ENCODE measurements at places on chromosomes 1 and 21. TPM values are rescaled to one million over a fixed set of nuclear protein-coding genes. Genes with fewer than 3 reads are reported as not detected.

Gene SERPINC1
- not detected for total RNA-seq

DNA sequence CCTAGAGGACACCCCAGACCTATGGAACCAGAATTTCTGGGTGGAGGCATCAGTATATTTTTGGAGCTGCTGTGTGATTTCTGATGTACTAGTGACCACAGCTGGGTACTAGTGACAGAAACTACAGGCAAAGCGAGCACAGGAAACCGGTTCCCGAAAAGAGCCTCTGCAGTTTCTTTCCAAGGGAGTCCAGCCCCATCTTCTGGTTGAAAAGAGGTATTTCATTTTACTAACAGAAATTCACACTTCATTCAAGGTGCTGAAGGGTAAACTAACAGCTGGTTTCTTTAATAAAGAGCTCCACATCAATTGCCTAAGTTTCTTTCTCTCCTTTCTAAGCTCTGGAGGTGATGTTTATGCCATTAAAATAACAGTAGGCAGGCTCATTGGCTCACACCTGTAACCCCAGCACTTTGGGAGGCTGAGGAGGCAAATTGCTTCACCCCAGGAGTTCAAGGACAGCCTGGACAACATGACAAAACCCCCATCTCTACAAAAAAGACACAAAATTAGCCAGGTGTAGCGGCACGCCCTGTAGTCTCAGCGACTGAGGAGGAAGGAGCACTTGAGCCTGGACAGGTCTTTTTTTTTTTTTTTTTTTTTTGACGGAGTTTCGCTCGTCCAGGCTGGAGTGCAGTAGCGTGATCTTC, 22.0 kb downstream of the THAP3 start:
- peak; percentile 66 for DNase-seq

GRCh38 chr1:22119626-22120468, 23.1 kb downstream of the WNT4 start:
- DNase-seq, result no peak

DNA sequence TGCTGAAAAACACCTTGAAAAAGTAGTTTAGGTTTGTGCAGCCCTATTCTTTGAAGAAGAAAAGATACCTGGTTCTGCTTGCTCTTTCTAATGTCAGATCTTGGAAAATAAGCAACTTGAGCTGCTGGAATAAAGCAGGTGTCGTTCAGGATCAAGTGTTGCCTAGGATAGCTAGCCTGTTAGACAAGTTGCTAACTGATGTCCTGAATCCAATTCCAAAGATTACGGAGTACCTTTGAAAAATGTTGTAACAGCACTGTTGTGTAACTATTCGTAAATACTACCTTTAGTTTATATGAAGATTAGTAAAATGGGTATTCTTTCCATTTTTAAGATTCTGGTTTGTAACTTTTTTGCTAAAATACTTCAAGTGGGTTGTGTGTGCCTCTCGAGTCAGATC, 151.5 kb downstream of the CLEC20A start:
- DNase-seq, result no peak

GRCh38 chr1:172473302-172473701, 29.4 kb upstream of the PIGC start:
- DNase-seq, result no peak

DNA sequence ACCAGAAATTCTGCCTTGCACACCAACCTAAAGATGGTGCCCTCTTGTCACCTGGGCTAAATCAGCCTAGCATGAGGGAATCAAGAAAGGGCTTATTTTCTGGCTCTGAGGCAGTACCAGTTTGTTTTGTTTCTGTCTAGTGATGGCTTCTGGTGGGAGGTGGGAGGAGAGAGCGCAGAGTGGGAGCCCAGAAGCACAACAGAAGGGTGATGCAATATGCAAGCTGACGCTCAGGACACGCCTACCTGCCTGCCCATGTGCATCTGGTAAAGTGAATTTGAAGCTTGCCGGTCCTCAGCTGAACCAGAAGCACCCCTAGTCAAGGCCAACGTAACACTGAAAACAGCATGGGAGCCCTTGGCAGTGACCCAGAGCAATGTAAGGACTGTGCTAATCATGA, 138.4 kb upstream of the TIAM1 start:
- DNase-seq, result no peak

Measured in lung microvascular endothelial cell (primary cell).